Right lung (tissue), 10 donors: ENCODE measurements at places on chromosomes 1 and 21. TPM values are rescaled to one million over a fixed set of nuclear protein-coding genes. Genes with fewer than 3 reads are reported as not detected.

DNA sequence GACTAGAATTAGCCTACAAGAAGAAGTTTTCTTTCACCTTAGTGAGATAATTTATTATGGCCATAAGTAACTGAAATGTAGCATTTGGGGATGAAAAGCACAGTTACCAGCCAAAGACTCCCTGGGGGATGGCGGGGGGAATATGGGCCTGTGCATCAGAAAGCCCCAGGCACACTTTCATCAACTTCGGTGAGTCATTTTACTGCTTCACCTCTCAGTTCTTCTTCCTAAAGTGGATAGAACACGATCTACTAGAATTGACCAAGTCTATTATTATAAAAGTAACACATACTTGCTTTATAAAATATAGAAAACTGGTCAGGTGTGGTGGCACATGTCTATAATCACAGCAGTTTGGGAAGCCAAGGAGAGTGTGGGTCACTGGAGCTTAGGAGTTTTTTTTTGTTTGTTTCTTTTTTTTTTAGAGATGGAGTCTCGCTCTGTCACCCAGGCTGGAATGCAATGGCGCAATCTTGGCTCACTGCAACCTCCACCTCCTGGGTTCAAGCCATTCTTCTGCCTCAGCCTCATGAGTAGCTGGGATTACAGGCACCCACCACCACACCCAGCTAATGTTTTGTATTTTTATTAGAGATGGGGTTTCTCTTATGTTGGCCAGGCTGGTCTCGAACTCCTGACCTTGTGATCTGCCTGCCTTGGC is 141.8 kb downstream of the ZZZ3 start:
- no peak for DNase-seq

DNA sequence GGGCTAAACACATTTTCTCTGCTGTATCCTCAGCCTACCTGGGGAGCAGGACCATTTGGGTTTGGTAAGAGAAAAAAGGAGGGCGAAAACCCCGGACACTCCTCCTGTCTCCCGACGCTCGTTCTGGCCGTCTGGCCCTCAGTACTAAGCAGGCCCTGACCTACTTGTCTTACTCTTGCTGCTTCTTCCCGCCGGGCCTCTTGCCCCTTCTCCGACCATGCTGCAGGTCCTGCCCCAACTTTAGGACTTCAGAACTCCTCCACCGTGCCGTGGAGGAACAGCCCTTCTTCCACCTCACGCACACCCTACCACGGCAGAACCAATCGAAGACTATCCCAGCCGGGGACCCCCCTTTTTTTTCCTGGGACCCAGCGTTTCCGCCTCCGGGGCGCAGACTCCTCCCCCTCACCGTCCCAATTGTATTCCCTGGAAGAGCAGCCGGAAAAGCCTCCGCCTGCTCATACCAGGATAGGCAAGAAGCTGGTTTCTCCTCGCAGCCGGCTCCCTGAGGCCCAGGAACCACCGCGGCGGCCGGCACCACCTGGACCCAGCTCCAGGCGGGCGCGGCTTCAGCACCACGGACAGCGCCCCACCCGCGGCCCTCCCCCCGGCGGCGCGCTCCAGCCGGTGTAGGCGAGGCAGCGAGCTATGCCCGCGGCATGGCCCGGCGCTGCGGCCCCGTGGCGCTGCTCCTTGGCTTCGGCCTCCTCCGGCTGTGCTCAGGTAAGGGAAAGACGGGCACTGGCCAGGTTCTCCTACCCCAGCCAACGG is at the start of gene CHRNB2:
Gene CHRNB2 (plus strand): TSS at position 393 of the 771 bp plus-strand sequence. CDS start 267 bp downstream, at position 660.
- no peak for DNase-seq

- DNase-seq: no peak
Measured at GRCh38 chr1:55585402-55585792, 370.2 kb upstream of the USP24 start.

Gene CLCA2
- polyA plus RNA-seq: 0.21 TPM

DNA sequence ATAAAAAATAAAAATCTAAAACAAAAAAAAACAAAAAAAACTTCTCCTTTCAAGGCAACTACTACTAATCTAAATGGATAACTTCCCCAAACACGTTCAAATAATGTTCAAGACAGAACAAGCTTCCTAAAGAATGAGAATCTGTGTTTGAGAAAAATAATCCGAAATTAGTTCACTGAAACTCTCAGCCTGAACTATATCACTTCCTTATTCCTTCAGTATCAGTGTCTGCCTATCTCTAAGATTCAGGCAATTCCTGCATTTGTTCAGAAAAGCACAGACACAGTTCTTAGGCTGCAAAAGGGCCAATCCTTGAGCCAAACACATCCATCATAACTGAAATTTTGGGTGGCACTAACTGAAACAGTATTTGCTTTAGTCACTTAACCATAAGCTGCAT is 22.4 kb downstream of the DSTYK start:
- DNase-seq: no peak

Gene ITGB2
- 8.2 TPM for polyA plus RNA-seq

GRCh38 chr1:239185245-239185619 is 201.1 kb upstream of the CHRM3 start:
- DNase-seq: no peak

GRCh38 chr1:197268012-197268411 is at the start of gene CRB1:
Gene CRB1, plus strand, starts transcription at chr1:197268252. Its CDS starts 161 bp downstream, at chr1:197268413.
- no peak for DNase-seq

- DNase-seq: no peak
Measured at GRCh38 chr1:54398963-54399528, 7.1 kb downstream of the SSBP3 start.

DNA sequence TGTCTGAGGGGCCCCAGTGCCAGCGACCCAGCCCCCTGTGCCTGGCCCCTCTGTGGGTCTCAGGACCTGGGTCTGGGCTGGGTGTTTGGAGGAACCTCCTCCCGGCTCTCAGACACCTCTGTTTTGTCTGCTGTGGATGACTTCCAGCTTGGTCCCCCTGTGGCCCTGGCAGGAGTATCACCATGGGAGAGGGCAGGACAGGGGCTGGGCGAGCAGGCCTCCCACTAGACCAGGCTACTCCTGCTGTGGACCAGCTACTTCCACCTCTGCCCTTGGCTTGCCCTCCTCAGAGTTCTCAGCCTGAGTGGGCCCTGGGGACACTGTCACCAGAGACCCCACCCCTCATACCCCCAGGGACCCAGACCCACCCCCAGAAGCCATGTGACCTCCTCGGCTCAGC is 21.8 kb downstream of the PLCH2 start:
- DNase-seq: no peak

- DNase-seq: no peak
Measured at GRCh38 chr1:59123081-59123681, 173.7 kb upstream of the FGGY start.

DNA sequence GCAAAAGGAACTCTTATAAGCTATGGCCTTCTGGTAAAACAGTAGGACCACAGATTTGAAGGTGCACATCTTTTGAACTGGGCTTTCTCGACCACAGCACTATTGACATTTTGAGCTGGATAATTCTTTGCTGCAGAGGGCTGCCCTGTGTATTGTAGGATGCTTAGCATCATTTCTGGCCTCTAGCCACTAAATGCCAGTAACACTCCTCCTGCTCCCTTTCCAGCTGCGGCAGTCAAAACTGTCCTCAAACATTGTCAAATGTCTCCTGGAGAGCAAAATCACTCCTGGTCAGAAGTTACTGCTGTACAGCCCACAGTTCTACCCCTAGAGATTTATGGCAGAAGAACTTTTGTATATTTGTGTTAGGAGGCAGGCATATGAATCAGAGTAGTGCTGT is 836.7 kb downstream of the PLA2G4A start:
- DNase-seq: no peak

DNA sequence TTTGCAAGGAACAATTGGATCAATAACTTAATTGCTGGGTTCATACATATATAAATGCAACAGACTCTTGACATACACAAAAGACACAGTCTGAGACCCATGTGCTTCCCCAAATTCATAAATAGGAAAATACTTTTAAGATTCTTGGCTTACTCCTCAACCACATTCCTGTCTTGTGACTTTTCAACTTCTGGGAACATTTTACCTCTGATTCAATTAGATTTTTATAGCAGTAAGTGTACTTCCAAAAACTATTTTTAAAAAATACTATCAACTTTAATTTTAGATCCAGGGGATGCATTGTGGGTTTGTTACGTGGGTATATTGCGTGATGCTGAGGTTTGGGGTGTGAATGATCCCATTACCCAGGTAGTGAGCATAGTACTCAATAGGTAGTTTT is 406.7 kb downstream of the RPS6KC1 start:
- DNase-seq: no peak

- no peak for DNase-seq
Measured at GRCh38 chr1:85976516-85977205, 179.9 kb downstream of the COL24A1 start.

DNA sequence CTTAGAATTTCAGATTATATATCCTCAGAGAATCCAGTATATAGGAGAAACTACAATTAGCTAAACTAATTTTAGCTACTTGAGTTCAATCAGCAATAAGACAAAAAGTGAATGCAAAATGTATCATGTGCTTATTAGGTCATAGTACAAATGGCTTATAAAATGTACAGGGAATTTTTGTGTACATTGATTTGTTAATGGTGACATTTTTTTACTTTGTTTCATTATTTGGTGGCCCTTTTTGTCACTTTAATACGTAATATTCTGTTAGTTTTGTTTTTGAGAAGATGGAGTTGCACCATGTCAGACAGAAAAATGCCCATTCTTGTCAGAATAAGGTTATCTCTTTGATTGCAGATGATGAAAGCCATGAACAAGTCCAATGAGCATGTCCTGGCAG is 33.6 kb downstream of the CC2D1B start:
- no peak for DNase-seq

DNA sequence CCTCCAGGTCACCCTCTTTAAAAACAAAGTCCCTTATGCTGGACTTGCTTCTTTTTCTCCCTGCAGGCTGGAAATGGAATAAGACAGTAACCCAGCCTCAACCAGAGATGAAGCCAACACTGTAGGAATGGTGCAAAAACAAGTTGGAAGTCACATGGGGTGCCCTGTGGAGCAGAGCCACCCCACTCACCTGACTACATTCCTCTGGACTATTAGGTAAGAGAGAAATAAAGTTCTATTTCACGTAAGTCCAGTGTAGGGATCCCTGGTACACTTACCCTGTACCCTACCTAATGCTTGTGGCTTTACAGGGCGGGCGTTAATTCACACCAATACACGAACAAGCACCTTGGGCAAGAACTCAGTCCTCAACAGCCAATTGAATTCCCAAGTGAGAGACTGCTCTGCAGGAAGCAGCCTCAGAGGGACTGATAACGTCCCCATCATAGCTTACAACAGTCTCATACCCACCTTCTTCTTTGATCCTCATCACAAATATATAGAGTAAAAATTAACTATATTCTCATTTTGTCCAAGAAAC is 112.5 kb upstream of the FGGY start:
- no peak for DNase-seq

Gene FAM151A
- 0.31 TPM for polyA plus RNA-seq

DNA sequence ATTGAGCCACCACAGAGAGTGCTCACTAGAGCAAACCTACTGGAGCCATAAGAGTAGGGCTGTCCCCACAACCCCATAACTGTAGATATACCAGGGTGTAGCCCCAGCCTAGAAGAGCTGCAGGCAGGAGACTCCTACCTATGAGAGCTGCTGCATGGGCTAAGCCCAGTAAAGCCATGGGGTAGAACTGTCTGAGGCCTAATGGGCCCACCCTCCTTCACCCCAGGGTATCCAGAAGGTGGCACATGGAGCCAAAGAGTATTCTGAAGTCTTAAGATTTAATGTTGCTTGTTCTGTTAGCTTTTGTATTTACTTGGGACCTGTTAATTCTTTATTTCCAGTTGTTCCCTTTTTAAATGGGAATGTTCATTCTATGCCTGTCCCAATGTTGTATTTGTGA is 1193.7 kb upstream of the ADGRL2 start:
- DNase-seq: no peak

- no peak for DNase-seq
Measured at GRCh38 chr1:228276174-228276831, 68.5 kb downstream of the OBSCN start.

DNA sequence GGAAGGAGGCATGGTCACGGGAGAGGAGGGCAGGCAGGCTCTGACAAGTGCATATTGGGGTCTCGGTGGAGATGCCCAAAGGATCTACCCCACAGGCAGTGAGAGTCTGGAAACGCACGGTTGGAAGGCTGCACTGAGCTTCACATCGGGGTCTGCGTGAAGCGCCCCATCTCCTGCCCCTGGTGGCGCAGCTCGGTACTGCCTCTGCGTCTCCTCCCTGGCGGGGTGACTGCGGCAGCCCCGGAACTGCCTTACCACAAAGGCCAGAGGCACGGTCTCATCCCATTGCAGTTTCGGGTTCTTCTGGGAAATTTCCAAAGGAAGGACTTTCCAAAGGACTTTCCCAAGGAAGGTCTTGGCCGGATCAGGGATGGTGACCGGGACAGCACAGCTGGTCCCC is 69.2 kb upstream of the AJAP1 start:
- DNase-seq: no peak

GRCh38 chr21:15211491-15212133 is 146.8 kb upstream of the NRIP1 start:
- DNase-seq: no peak

Gene FOXD3
- polyA plus RNA-seq: not detected

DNA sequence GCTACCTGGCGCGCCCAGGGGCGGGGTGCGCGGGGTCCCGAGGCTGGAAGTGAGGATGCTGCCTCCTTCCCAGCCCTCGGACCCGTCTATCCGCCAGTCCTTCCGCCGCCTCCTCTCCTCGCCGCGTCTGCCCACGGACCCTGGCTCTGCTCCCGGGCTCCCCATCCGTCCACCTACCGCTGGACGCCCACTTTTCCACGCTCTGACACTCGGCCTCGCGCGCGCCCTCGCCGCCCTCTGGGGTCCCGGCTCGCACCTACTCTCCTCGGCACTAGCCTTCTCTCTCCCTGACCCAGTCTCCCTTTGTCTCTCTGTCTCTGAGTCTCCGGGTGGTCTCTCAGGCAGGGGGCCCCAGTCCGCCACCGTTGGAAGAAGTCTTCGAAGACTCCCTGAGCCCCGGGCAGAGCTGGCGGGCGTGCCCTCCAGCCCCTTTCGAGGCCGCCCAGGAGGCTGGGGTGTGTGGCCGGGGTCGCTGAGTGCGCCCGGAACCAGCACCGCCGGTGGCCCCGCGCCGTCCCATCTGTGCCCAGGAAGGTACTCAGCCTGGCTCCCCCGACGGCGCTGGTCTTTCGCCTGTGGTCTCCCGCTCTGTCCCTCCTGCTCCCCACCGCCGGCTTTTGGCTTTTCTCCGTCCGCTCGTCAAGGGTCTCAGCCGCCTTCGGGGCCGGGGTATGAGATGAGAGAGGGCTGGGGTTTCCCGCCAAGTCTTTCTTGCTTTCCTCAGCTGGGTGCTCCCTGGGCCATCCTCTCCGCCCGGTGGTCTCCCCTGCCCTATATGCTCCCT is 610 bp downstream of the DRAXIN start:
- DNase-seq: no peak

GRCh38 chr1:45051005-45051772 is 39.1 kb downstream of the UROD start:
- DNase-seq: no peak
